Lower lobe of right lung (tissue), 2 donors: ENCODE measurements at places on chromosomes 7 and 10. TPM values are rescaled to one million over a fixed set of nuclear protein-coding genes. Genes with fewer than 3 reads are reported as not detected.

DNA sequence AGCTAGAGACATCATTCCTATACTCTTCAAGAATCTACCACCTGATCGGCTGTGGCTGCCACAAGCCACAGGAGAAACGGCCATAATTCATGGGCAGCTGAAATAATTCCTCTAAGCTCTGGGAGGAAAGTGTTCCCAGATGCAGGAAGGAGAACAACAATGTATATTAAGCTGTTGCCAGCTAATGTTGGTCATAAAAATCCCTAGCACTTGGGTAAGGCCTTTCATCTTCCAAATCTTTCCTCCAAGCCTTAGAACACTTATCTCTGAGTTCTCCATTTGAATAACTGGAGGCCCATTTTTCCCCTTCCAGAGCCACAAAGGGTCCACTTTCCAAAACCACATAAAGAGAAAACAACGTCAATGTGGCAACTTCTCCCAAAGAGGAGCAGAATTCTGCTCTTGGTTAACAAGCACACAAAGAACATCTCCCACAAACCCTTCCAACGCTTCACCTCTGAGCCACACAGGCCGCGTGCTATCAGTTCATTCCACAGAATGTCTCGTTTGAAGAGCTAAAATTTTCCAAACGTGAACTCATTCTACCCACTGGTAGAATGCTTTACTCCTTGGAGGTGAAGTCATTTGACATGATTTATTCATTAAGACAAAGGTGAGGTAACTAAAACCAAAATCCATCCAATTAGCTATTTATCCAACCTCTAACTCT, 11.2 kb downstream of the KCNMA1 start:
- no peaks in the 10 kb centered on the region for H3K36me3 ChIP-seq
- DNase-seq, result no peak

Gene ZNF316
- total RNA-seq, result 43.2 TPM

DNA sequence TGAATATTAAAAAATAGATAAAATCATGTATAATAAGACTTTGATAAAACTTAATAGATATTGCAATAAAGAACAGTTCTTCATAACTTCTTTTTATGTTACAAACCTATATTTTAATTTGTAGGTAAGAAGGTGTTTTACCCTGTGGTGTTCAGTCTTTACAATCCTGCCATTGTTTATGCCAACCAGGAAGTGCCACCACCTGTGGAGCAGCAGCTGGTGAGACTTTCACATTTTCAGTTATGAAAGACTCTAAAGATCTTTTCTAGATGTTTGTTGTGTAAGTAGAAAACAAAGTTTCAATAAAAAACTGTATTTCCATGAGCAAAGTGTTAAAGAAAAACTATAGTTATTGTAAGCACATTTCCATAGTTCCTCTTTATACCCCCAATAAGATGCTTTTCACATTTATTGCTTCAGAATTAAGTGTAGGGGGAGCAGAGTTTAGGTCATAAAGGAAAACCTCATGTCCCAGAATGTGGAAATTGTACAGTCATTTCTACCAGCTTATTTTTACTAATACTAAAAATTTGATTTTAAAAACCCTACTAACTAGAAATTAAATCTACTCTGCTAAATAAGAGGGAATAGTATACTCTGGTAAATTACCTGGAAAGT, 28.7 kb downstream of the CSGALNACT2 start:
- peaks cover 10% of the 10 kb centered on the region for H3K4me1 ChIP-seq
- DNase-seq, result no peak
- H3K4me3 ChIP-seq, result no peak overlapping the region
- no peak overlapping the region for H3K27ac ChIP-seq

Gene SPDYE3
- total RNA-seq, result not detected

GRCh38 chr10:110151467-110151866, 55.9 kb upstream of the MXI1 start:
- no peak overlapping the region for H3K4me3 ChIP-seq
- peaks cover 13% of the 10 kb centered on the region for H3K27me3 ChIP-seq
- DNase-seq, result peak; percentile 60

Gene HECW1
- 0.06 TPM for total RNA-seq

Gene ACSL5
- total RNA-seq, result 81.1 TPM

Gene TRPV5
- not detected for total RNA-seq

Gene PRSS37
- total RNA-seq, result not detected

DNA sequence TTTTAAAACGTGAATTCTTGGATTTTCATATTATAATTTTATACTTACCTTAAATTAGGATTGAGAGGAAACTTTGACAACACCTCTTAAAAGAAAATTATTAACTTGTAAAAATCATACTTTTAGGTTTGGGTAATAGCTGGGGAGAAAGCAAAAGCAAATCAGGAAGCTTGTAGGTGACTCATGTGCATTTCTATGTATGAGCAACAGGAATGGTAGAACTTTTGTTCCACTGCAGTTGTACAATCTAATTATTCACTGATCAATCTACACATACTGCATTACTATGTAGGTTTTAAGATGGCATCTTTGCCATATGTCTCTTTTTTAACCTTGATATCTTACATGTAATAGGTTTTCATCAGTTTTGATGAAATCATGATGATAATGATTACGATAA, 223.2 kb downstream of the PRKG1 start:
- peaks cover 21% of the 10 kb centered on the region for H3K4me1 ChIP-seq
- no peaks in the 10 kb centered on the region for H3K27me3 ChIP-seq
- DNase-seq, result no peak
- no peaks in the 10 kb centered on the region for H3K36me3 ChIP-seq
- H3K27ac ChIP-seq, result no peak overlapping the region
- no peak overlapping the region for H3K4me3 ChIP-seq

GRCh38 chr7:106345421-106346166, 60.8 kb upstream of the NAMPT start:
- no peak for DNase-seq
- H3K27me3 ChIP-seq, result no peaks in the 10 kb centered on the region

GRCh38 chr10:110405380-110405779, 92.3 kb upstream of the DUSP5 start:
- H3K36me3 ChIP-seq, result no peaks in the 10 kb centered on the region
- no peak overlapping the region for H3K4me3 ChIP-seq
- no peaks in the 10 kb centered on the region for H3K27me3 ChIP-seq
- no peak for DNase-seq
- peaks cover 10% of the 10 kb centered on the region for H3K4me1 ChIP-seq

- peak overlapping the region; percentile 84 for H3K27ac ChIP-seq
- no peak for DNase-seq
- no peaks in the 10 kb centered on the region for H3K36me3 ChIP-seq
- peaks cover 32% of the 10 kb centered on the region for H3K4me1 ChIP-seq
- H3K27me3 ChIP-seq, result no peaks in the 10 kb centered on the region
These were observed 1.5 kb downstream of the FAM13C start for GRCh38 chr10:59360605-59361405.

- H3K27me3 ChIP-seq, result no peaks in the 10 kb centered on the region
- no peaks in the 10 kb centered on the region for H3K4me1 ChIP-seq
- H3K36me3 ChIP-seq, result no peaks in the 10 kb centered on the region
- H3K4me3 ChIP-seq, result no peak overlapping the region
- no peak for DNase-seq
These were observed 726.7 kb upstream of the GALNT17 start for GRCh38 chr7:70405241-70405640.

DNA sequence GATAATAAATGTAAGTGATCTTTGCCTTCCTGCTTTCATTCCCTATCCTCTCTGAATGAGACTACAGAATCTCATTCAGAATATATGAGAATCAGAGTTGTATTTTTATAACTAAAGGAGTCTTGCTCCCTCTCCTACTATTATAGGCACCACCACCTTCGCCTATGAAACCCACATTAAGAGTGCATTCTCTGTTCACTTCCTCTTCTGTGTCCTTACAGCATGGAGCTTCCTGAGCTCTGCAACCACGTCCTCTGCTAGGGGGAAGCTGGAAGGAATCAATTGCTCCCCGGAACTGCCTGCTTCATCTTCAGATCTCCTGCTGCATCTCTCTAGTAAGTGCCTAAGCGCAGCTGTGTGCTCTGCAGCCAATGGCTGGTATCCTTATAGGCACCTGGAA, 820.7 kb downstream of the GRID1 start:
- H3K27ac ChIP-seq, result no peak overlapping the region
- H3K36me3 ChIP-seq, result no peaks in the 10 kb centered on the region
- H3K4me3 ChIP-seq, result no peak overlapping the region
- DNase-seq, result no peak

DNA sequence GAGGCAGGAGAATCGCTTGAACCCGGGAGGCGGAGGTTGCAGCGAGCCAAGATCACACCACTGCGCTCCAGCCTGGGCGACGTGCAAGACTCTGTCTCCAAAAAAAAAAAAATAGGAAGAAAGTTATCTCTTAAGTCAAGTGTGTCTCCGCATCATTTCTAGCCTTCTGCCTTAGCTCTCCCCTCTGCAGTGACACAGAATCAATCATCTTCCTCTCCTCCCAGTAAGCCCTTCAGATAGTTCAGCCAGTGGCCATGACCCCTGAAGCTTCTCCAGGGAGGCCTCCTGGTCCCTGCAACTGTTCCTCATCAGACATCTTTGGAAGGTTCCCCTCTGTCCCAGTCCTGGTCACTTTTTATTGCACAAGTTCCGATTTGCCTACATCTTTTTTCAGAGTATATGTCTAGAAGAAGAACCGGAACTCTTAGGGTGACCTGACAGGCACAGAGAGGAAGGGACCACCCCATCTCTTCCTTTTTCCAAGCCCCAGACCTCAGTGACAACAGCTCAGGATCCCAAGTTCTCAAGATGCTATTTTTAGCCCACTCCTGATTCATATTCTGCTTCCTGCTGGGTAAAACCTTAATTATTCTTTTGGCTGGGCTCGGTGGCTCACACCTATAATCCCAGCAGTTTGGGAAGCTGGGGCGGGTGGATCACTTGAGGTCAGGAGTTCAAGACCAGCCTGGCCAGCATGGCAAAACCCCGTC, 6.6 kb upstream of the RHBDD2 start:
- no peaks in the 10 kb centered on the region for H3K36me3 ChIP-seq
- no peaks in the 10 kb centered on the region for H3K27me3 ChIP-seq
- no peak for DNase-seq
- peak overlapping the region; percentile 40 for H3K27ac ChIP-seq
- H3K4me3 ChIP-seq, result no peak overlapping the region

DNA sequence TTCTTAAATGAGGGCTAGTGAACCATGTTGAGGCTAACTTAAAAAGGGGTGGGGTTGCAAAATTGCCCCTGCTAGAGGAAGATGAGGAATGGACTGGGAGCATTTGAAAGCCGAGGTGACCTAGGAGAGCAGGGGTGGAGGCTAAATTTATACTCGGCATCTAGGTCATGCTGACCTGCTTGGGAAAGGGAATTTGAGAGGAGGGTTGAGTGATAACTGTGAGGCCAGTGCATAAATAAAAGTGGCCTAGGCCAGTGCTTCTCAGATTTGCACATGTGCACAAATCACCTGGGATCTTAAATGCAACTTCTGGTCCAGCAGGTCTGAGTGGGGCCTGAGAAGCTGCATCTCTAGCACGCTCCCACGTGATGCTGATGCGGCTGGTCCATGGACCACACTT, 70.4 kb downstream of the CDK1 start:
- no peak overlapping the region for H3K27ac ChIP-seq
- H3K4me3 ChIP-seq, result no peak overlapping the region
- H3K4me1 ChIP-seq, result peaks cover 13% of the 10 kb centered on the region
- H3K36me3 ChIP-seq, result no peaks in the 10 kb centered on the region

Gene OIT3
- total RNA-seq, result 0.18 TPM

Gene SPOCK2
- total RNA-seq, result 108 TPM

GRCh38 chr7:109898-110556, 82.3 kb upstream of the FAM20C start:
- no peak overlapping the region for H3K27ac ChIP-seq
- no peaks in the 10 kb centered on the region for H3K27me3 ChIP-seq
- H3K4me3 ChIP-seq, result no peak overlapping the region
- no peaks in the 10 kb centered on the region for H3K36me3 ChIP-seq
- H3K4me1 ChIP-seq, result peaks cover 4% of the 10 kb centered on the region

DNA sequence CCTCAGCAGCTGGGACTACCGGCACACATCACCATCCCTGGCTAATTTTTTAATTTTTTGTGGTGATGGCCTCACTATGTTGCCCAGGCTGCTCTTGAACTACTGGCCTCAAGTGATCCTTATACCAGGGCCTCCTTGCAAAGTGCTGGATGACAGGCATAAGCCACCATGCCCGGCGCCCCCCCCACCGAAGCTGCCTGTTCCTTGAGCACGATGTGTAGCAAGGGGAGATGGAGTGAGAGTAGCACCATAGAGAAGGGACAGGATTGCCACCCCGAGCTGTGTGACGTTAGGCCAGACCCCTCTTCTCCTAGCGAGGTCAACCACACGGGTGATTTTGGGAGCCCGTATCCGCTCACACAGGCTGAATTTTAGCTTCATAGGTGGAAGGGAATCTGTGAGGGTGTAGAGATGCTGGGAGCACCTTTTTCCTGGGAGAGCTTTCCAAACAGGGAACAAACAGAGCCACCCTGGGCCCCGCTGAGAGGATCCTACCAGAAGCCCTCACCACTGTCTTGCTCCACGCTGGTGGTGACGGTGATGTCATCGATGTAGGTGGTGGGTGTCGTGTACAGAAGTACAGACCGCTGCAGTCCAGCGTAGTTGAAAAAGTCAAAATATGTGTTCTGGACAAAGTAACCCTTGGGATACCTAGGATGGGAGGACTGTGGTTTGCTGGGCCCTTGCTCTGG, 3.0 kb downstream of the GUSB start:
- no peak overlapping the region for H3K27ac ChIP-seq
- H3K36me3 ChIP-seq, result peaks cover 49% of the 10 kb centered on the region
- H3K4me3 ChIP-seq, result no peak overlapping the region
- DNase-seq, result peak; percentile 40
- H3K4me1 ChIP-seq, result peaks cover 19% of the 10 kb centered on the region
- H3K27me3 ChIP-seq, result no peaks in the 10 kb centered on the region

GRCh38 chr10:21293518-21294356, 231.7 kb downstream of the SKIDA1 start:
- H3K27ac ChIP-seq, result no peak overlapping the region
- H3K36me3 ChIP-seq, result no peaks in the 10 kb centered on the region
- DNase-seq, result no peak
- H3K4me1 ChIP-seq, result peaks cover 22% of the 10 kb centered on the region

Gene ATRNL1
- 0.92 TPM for total RNA-seq

DNA sequence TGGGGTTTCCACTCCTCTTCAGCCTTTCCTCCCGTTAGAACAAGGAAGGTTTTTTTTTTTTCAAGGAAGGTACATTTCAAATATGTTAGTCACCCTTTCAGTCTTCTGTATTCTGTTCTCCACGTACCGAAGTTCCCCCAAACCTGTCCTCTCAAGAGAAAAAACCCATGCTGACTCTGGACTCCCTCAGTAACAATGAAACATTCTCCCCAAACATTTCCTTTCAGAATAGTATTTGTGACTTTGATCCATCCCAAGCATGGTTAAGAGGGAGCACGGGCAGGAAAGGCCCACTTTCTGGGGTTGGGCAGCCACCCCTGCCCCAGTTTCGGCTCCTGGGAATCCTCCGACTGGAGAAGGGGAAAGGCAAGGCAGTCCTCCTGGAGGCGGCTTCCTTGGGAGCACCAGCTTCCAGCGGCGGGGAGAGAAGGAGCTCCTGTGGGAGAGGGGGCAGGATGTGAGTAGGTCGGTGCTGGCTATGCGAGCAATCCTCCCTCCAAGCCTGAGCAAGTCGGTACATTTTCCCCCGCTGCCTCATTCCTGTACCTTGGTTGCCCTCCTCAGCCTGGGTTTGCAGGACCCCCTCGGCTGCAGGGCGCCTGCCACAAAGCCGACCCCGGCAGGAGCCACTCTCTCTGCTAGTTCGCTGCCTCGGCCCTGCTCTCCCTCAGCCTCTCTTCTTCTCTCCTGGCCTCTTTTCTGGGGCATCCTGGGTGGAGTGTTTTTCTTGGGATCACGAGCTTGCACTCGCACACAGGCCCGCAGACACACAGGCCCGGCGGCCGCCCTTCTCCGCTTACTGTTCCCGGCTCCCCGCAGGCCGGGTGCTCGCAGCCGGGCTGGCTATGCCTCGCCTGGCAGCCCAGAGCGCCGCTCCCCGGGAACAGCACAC, 2.1 kb upstream of the HOXA1 start:
- peak overlapping the region; percentile 94 for H3K27ac ChIP-seq
- peaks cover 18% of the 10 kb centered on the region for H3K36me3 ChIP-seq
- no peak for DNase-seq
- peaks cover 42% of the 10 kb centered on the region for H3K4me1 ChIP-seq
